ENCODE measurements at places on chromosomes 1 and 21.

GRCh38 chr1:59212706-59213105 lies 84.2 kb upstream of the FGGY start:
- DNase-seq, result no peak

DNA sequence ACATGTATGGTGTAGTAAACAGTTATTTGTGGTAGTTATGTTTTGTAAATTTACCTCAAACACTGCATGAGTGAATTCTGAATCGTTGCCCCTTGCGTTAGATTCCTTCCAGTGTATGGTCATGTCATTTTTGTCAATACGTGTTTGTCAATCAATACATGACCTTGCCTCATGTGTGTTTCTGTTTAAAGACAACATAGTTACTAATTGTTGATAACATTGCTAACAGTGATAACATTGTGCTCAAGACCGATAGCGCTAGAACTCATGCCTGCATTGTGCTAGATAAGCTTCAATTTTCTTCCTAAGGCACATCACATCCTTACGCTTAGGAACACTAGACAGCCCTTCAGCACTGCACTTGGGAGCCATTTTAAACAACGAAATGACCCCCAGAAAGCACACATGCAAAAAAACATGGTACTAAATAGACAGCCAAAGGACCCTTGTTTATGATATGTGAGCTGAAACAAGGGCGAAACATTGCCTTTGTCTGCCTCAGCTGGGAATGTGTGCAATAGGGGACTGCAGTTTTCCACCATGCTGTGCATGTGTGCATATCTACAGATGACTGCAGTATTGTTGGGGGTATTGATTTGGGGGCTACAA lies 37.3 kb downstream of the MRPS6 start:
- DNase-seq, result no peak

GRCh38 chr1:39178541-39179431 lies 25.7 kb upstream of the MACF1 start:
- DNase-seq, result no peak

GRCh38 chr1:167943541-167943940 lies 6.7 kb upstream of the MPC2 start:
- no peak for DNase-seq
